Urothelium cell line (cell line): ENCODE measurements at places on chromosomes 1 and 21.

GRCh38 chr1:174812656-174813055, 187.1 kb upstream of the CACYBP start:
- no peak for DNase-seq

DNA sequence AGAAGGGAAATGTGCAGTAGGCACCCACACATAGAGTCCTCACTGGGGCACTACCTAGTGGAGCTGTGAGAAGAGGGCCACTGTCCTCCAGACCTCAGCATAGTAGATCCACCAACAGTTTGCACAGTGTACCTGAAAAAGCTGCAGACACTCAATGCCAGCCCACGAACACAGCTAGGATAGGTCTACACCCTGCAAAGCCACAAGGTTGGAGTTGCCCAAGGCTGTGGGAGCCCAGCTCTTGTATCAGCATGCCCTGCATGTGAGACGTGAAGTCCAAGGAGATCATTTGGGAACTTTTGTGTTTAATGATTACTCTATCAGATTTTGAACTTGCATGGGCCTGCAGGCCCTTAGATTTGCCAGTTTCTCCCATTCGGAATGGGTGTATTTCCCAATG, 299.4 kb upstream of the OLFM3 start:
- no peak for DNase-seq

DNA sequence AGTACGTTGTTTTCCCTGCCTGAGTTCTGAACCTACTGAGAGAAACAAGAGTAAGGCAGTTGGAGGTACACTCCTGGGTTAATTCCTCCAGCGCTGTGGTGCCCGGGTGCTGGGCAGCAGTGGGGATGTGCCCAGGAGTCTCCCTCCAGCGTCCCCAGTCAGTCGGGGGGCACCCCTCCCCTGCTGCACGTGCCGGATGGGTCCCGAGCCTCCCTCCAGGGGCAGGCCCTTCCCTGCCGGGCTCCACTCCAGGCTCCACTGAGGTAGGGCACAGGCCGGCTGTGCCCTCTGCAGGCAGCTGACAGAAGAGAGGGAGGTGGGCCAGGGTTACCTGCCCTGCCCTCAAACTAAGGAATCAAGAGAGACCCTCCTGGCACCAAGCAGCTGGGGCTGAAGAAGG, 238.1 kb upstream of the VAMP3 start:
- no peak for DNase-seq

GRCh38 chr1:33516891-33517567, 44.6 kb downstream of the ZSCAN20 start:
- no peak for DNase-seq

DNA sequence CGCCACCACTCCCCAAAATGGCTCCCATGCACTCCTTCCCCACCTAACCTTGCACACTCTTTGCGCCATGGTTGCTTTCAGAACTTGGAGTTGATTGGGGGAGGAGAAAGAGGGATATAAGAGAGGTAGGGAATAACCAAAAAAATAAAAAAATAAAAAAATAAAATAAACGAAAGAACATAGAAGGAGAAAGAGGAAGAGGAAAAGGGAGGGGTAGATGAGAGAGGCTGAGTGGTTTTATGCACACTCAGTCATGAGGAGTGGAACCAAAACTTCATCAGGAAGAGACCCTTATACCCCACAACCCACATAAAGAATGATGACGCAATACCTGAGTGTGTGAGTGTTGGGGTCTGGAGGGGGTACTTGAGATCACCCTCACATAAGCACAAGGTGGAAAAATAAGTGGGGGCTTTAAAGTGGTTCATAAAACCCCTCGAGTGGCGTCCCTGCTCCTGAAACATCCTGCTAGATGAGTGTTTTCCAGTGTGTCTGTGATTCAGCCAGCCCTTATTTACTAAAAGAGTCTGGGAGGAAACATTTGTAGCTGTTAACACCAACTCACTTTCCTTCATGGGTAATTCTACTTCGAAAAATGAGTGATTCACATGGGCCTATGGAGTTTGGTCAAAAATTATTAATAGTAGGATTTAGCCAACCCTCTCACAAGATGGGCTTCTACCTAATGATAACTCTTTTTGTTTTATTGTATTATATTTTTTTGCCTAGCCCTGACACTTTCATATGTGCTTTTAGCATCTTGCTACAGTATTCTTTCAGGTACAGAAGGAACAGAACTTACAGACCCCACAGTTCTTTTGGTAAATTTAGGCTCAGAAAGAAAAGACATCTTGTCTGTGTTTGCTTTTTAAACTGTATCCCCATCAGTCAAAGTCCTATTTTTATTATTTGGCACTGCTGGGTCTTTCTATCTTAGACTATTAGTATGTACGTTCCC, 5.2 kb downstream of the SLAMF1 start:
- DNase-seq, result no peak

- DNase-seq, result no peak
Observed at GRCh38 chr1:241081473-241081872, 275.5 kb downstream of the RGS7 start.

GRCh38 chr1:61132176-61132638, 49.8 kb downstream of the NFIA start:
- DNase-seq, result no peak

DNA sequence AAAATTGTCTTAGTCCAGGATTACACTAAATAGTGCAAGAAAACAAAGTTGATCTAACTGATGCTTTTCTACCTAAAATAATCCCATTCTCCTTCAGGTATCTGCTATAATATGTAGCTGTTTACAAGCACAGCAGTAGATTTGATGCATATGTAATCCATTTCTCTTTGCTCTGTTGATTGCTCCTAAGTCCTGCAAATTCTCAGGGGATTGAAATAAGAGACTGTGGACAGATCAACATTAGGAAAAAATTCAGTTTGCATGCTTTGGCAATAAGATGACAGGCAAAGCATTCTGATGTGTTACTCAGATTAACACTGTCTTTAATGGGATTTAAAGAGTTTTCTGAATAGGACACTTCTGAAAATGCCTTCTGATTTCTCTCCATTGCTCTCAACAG, 34.7 kb downstream of the RNF11 start:
- no peak for DNase-seq

GRCh38 chr1:41435570-41436178, 48.8 kb downstream of the EDN2 start:
- peak; percentile 87 for DNase-seq

DNA sequence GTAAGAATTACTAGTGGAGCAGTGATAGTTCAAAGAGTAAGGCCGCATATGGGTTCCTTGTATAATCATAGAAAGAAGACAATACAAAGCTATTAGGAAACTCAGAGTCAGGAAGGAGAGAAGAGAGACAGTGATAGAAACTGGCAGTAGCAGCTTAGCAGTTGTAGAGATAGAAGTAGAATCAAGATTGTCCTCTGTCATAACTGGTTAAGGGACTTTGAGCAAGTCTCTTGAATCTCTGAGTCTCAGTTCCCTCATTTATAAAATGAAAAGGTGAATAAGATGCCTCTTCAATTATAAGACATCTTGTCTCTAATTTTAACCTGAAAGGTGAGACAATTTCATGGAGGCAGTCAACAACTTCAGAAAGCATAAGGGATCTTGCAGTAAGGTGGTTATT, 6.5 kb upstream of the RALGPS2 start:
- no peak for DNase-seq

DNA sequence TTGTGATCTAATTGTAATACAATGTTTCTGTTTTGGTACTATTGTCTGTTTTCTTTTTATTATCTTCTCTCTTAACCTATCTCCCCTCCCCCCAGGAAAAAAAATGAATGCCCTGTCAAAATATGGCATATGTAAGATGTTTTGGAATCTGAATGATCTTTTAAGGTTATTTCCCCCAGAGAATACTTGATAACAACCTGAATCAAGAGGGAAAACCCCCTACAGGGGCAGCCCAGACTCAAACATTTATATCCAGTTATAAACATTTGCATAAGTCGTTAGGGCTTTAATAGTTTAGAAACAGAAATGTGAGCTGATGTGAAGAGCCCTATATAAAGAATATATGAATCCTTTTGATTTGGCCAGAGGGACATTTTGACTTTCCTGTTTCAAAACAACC, 169.5 kb downstream of the VAV3 start:
- DNase-seq, result no peak

DNA sequence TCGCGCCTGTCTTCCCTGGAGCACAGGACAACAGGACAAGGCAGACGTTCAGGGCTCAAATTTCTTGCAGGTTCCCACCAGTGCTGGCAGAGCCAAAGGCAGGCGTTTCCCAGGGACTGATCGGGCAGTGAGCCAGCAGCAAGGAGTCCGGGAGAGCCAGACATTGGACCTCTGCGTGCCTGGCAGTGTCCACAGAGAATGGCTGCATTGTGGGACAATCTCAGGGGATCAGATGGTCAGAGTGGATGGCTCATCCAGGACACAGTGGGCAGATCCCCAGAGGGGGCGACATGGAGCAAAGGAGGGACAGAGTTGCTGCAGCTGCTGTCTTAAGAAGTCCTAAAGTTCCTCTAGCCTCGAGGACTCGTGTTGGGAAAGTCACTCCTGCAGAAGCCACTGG, 4.6 kb downstream of the TMEM63A start:
- DNase-seq, result no peak

DNA sequence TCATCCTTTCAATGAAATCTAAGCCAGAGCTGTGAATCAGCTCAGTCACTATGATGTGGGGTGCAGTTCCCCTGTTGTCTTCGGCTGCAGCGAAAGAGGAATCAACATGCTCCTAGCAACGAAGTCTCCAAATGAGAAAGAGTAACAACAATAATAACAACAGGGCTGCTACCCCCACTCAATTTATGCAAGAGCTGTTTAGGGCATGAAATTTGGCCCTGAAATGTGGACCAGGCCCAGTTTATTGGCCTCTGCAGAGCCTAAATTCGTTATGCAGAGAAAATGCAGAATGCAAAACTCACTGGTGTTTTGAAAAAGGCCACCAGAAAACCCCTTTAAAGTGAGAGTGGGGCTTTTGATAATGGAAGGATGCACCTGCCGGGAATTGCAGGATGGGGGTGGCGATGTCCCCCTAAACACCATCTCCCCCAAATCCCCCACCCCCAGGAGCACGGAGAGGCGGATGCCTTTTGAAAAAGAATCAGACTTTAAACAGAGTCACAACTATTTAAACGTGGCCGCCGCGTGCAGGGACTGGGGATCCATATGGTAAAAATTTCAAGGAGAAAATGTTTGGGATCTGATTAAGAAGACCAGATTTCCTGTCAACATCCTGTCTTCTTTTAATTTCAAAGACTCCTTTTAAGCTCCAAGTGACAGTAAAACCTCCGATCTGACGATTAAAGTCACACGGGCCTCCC, 1.9 kb downstream of the RUNX3 start:
- no peak for DNase-seq

DNA sequence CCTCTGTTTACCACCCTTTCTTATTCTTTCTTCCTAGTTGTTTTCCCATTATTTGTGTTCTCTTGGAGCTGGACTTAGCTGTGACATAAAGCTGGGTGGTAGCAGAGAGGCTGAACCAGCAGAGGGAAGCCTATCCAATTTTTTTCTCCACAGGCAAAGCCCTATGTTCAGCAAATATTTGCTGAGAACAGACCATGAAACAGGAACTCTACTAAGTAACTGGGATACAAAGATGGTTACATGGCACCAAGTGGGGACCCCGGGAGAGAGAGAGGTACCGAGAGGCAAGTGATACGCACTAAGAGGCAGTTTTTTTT, 6.6 kb downstream of the CFAP141 start:
- DNase-seq, result no peak

DNA sequence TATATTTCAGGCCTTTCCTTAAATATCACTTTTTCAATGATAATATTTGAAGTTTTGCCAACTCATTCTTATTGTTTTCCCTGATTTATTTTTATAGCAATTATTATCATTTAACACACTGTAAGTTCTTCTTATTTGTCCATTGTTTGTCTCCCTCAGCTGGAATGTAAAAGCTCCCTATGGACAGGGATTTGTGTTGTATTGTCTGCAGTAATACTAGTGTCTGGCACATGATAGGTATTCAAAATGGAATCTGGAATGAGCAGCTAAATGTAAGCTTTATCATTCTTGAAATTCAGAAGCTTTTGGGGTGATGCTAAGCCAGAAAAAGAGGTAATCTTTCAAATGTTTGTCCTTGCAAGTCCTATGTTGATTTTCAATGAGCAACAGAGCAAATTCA, 112.1 kb downstream of the NEGR1 start:
- no peak for DNase-seq

DNA sequence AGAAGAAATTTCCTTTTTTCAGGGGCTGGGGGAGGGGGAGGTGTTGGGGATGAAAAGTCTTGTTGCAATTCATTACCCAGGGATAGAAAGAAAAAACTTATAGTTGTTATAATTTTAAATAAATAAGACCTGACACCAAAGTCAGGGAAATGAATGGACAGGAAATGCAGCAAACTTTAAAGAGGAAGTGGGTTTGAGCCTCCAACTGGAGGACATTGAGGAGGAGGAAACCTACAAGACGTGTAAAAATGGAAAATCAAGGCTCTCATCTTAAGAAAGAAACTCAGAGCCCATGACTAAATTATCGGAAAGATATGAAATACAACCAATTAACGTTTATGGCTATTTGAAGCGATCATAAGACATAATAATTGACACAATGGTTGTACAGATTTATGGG, 54.4 kb downstream of the NIBAN1 start:
- no peak for DNase-seq

DNA sequence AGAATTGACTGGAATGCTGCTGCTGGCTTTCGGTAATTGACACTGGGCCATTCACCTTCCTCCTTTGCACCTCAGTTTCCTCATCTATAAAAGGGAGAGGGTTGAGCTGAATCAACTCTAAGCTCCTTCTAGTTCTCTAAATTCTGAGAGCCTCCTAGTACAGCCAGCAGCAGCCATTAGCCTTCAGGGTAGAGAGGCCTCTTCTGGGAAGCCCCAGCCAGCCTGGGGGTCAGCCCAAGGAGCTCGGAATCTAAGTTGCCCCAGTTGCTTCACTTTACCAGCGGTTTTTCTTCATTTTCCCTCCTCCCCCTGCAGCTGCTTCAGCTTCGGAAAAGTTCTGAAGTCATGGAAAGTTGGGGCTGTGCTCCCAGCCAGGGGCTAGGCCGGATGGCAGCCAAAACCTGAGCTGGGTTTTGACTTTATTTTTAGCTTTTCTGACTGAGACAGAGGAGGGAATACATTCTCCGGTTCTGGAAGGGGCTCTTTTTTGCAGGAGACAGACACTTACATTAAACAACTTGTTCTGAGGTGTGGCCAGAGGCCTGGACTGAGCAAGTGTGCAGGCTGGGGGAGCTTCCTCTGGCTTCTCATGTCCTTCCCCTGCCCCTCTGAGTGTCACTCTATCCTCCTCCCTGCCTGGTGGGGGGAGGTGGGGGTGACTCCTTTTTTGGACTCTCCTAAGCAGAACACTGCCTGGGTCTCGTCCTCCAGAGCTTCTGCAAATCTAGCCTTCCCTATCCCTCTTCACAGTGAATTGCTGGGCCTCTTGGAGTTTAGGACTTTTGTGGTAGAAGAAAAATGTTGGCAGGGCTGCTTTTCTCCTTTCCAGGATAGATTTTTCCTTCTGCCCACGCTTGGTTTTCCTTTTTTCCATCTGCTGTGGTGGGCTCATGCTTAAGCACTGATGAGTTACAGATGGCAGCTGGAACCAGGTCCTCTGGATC, 14.4 kb downstream of the LMNA start:
- DNase-seq, result no peak

- DNase-seq, result no peak
Observed at GRCh38 chr1:171247501-171247900, 793 bp upstream of the FMO1 start.

GRCh38 chr1:67615886-67616285, 69.1 kb upstream of the GADD45A start:
- no peak for DNase-seq
